ENCODE measurements at places on chromosomes 3 and 15.

GRCh38 chr15:94287794-94288246 lies 56.5 kb downstream of the MCTP2 start:
- peak; percentile 84 for DNase-seq
- H3K36me3 ChIP-seq: peaks cover 12% of the 10 kb centered on the region
- H3K27me3 ChIP-seq: no peaks in the 10 kb centered on the region

DNA sequence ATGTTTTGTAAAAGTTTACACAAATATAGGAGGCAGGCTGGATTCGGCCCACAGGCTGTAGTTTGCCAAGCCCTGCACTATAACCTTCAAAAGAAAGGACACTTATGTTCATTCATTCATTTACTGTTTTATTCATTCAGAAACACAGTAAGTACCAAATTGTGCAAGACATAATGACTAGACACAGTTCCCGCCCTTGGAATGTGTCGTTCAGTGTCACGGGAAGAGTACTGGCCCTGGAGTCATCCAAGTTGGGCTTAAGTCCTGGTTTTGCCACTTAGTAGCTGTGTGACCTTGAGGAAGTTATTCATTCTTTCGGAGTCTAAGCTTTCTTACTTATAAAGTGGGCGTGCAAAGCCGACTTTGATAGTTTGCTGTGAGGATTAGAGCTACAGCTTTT lies 22.0 kb downstream of the COLQ start:
- peak overlapping the region; percentile 73 for H3K4me3 ChIP-seq
- H3K27ac ChIP-seq: peak overlapping the region; percentile 93
- peaks cover 92% of the 10 kb centered on the region for H3K4me1 ChIP-seq
- peaks cover 10% of the 10 kb centered on the region for H3K36me3 ChIP-seq

GRCh38 chr15:36130641-36131310 lies 448.6 kb upstream of the CDIN1 start:
- H3K4me1 ChIP-seq: no peaks in the 10 kb centered on the region
- DNase-seq: no peak
- no peak overlapping the region for H3K27ac ChIP-seq
- H3K27me3 ChIP-seq: no peaks in the 10 kb centered on the region

GRCh38 chr15:34841262-34841725 lies 45.9 kb upstream of the ACTC1 start:
- peaks cover under 1% of the 10 kb centered on the region for H3K27me3 ChIP-seq
- no peak for DNase-seq
- no peak overlapping the region for H3K27ac ChIP-seq
- no peaks in the 10 kb centered on the region for H3K4me1 ChIP-seq
- no peak overlapping the region for H3K4me3 ChIP-seq

GRCh38 chr15:34182942-34183341 lies 27.0 kb downstream of the KATNBL1 start:
- no peaks in the 10 kb centered on the region for H3K36me3 ChIP-seq
- H3K27me3 ChIP-seq: peaks cover 4% of the 10 kb centered on the region
- peaks cover 34% of the 10 kb centered on the region for H3K4me1 ChIP-seq
- H3K4me3 ChIP-seq: no peak overlapping the region

Measured in immature natural killer cell (primary cell).